NCI-H187 (cell line): ENCODE measurements at places on chromosomes 16 and 17.

DNA sequence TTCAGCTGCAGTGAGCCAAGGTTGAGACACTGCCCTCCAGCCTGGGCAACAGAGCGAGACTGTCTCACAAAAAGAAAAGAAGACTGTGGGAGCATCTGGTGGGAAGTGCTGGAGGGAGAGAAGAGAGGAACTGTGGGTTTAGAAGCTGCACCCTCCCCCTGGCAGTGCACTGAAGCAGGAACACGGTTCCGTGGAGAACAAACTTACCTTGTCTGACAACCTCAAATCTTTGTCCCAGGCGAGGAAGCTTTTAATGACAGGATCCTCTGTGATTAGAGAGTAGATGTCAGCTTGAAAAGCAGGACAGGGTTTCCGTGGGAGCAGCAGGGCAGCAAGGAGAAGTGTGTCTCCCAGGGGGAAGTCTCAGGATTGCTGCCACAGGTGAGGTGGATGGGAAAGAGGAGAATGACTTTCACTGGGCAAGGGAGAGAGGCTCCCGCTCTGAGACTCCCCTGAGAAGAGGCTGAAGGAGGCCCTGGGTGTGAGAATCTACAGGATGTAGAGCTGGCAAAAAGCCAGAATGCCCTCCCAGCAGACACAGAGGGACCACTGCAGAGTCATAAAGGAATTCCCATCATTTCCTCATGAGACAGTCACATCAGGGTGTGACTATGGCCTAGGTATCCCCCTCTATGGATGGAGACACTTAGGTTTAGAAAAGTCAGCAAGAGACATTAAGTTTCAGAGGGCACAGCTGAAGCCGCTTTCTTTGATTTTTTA, 22.9 kb downstream of the PRR11 start:
- no peak for DNase-seq

DNA sequence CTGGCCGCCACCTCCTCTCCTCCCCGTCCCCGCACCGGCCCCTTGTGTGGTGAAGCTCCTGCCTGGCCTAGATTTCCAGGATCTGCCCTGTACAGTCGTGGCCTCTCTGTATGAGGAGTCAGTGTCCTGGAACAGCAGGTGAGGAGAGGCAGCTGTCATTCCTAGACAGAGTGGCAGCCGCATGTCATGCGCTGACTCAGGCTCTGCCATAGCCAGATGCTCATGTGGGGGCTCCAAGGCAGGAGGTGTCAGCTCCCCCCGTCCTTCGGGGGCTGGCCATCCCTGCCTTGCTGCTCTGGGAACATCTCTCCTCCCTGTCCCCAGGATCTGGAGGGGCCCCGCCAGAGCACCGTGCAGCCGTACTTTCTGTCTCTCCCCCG, 60.4 kb downstream of the BAIAP2 start:
- DNase-seq = peak; percentile 73

DNA sequence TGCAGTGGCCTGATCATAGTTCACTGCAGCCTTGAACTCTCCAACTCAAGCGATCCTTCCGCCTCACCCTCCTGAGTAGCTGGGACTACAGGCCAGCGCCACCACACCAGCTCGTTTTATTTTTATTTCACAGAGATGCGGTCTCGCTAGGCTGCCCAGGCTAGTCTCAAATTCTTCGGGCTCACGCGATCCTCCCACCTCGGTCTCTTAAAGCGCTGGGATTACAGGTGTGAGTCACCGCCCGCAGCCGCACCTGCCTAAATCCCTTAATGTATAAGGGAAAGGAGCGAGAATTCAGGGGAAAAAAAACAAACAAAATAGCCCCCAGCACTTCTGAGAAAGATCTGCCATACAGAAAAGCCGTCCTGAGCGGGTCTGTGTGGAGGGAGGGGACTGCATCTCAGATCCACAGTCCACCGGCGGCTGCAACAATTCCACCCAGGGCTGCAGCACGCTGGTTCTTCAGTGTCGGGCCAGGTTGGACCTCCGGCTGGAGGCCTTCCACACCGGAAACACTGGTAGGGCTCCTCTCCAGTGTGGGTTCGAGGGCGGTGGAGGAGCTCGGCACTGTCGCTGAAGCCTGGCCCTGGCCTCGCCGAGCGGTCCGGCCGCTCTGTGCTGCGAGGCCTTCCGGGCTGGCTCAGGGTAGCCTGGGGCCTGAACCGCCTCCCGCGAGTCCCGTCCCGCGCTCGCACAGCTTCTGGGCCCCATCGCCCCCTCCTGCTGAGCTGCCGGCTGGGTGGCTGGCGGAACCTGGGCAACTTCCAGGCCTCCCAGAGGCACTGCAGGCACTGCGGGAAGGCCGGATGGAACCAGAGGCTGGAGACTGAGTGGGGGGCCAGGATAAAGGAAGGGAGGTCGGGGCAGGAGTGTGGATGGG, 7.0 kb downstream of the ZNF843 start:
- DNase-seq = no peak

DNA sequence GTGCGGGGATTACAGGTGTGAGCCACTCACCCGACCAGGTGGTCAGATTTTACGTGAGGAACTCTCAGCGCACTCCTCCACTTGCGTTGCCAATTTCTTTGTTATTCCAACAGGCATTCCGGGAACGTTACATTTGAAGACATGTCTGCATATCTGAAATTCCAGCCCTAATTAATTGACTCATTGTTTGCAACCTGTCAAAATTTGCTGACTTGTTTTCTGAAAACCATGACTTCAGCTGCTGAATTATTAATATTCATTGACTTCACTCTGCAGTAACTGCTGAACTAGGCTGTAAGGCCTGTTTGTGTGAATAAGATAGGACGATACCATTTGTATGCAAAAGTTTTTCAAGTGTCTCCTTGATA, 16.6 kb downstream of the G6PC1 start:
- no peak for DNase-seq

GRCh38 chr17:57853695-57854094, 3.9 kb upstream of the MRPS23 start:
- DNase-seq = no peak

GRCh38 chr17:42877037-42877436, 23.6 kb upstream of the G6PC1 start:
- DNase-seq = no peak

GRCh38 chr16:7843261-7843660, 510.6 kb downstream of the RBFOX1 start:
- DNase-seq = no peak

GRCh38 chr16:11312718-11313492, 31.8 kb upstream of the PRM1 start:
- DNase-seq = peak; percentile 40

DNA sequence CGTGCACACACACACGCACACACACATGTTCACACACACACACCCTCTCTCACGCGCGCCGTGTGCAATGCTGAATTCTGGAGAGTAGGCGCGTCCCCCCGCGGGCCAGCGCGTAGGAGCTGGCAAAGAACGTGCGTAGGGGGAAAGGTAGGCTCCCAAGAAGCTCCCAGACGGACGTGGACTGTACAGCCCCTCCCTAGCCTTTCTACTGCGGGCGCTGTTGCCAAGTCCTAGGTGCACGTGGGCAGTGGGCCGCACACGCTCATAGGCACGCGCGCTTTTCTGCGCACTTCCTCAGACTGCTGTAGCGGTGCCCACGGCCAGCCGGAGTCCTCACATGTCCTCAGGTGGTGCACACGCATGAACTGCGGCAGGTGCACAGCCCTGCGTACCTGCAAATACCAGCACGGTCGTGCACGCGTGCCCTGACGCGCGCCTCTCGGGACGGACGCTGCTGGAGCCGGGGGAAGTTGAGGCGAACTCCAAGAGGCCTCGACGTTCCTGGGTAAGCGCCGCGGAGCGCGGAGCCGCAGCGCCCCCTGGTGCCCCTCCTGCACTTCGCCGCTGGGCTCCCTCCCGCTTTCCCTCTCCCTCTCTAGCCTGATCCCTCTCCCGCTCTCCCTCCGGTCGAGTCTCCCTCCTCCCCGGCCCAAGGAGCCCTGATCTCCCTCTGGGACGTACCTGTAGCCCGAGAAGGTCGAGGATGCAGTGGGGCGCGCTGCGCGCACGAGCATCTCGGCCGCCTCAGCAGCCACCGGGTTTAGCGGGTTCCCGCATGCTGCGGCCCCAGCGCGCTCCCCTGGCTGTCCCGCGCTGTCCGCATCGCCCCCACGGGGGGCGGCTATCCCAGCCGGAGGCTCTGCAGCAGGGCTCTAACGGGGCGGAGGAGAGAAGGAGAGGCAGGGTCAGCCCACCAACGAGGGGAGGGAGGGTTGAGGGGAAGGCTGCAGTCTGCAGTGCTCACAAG, 749 bp downstream of the GRIN2A start:
- peak; percentile 7 for DNase-seq

- DNase-seq = no peak
Measured at GRCh38 chr17:50817838-50818237, 17.5 kb upstream of the WFIKKN2 start.

- DNase-seq = no peak
Measured at GRCh38 chr16:9099131-9099625, 7.7 kb downstream of the HAPSTR1 start.

- DNase-seq = no peak
Measured at GRCh38 chr17:28818819-28819221, 23.8 kb downstream of the FAM222B start.

DNA sequence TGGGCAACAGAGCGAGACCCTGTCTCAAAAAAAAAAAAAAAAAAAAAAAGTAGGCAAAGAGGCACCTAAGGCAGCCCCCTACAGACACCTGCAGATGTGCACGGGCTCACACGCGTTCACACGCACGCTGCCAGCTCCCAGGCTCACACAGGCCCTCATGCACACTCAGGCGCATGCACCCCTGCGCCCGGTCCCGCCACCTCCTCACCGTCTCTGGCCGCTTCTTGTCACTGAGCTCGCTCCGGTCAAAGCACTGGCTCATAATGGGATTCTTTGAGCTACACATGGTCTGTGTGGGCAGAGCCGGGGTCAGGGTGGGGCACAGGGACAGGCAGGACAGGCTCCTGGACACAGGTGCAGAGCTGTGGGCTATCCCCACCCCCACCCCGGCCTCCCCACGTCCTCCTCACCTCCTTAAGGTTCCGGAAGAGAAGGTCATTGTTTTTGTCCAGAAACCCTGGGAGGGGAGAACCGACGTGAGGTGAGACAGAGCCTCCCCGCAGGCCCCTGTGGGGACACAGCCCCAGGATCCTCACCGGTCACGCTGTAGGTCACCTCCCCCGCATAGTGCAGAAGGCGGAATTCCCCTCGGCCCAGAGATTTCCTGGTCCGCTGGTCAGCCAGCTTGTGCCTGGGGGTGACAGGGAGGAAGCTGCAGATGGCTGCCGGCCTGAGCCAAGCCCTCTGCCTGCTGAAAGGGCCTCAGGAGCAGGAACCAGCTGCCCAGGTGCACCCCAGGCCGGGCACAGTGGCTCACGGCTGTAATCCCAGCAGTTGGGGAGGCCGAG, 17.9 kb downstream of the MYO1C start:
- no peak for DNase-seq

DNA sequence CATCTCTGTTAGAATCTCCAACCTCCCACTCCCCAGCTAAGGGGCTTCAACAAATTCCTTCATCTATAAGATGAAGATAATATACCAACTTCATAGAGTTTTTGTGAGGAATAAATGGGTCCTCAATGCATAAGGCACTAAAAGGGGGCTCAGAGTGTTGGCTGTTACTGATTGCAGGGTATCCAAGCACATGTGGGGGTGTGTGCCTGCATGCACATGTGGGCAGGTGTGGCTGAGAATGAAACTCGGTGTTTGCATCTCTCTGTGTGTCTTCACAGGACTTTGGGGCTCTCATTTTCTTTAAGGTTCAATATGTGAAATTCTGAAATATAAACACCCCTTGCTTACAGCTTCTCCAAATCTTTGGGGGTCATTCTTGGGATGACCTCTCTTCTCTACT, 4.1 kb upstream of the PPP1R9B start:
- no peak for DNase-seq

GRCh38 chr16:22322741-22323140, 25.5 kb downstream of the POLR3E start:
- DNase-seq = no peak

DNA sequence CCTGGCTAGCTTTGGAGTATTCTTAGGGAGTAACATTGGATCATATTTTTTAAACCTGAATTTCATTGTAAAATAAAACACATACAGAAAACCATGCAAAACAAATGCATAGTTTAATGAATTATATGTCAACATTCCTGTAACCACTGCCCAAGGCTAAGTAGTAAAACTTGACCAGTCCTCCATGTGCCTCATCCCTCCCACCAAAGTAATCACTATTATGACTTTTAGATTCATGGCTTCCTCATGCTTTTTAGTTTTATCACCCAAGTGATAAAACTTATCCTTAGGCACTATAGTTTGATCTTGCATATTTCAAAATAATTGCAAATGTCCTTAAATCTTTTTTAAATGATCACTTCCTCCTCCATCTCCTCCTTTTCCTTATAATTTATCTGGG, 20.4 kb downstream of the PRKCA start:
- no peak for DNase-seq

GRCh38 chr17:60534613-60535157, 8.6 kb upstream of the APPBP2 start:
- no peak for DNase-seq

DNA sequence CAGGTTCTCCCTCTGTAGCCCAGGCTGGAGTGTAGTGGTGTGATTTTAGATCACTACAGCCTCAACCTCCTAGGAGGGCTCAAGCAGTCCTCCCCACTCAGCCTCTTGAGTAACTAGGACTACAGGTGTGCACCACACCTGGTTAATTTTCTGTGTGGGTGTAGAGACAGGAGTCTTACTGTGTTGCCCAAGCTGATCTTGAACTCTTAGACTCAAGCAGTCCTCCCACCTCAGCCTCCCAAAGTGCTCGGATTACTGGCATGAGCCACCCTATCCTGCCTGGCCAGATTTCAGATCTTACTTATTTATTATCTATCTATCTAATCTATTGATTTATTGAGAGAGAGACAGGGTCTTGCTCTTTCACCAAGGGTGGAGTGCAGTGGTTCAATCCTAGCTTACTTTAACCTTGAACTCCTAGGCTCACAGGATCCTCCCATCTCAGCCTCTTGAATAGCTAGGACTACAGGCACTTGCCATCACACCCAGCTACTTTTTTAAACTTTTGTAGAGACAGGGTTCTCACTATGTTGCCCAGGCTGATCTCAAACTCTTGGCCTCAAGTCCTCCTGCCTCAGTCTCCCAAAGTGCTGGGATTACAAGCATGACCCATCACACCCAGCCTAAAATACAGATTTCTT, 61.8 kb downstream of the TUBD1 start:
- DNase-seq = no peak

GRCh38 chr16:49827805-49828438, 28.0 kb downstream of the ZNF423 start:
- no peak for DNase-seq

DNA sequence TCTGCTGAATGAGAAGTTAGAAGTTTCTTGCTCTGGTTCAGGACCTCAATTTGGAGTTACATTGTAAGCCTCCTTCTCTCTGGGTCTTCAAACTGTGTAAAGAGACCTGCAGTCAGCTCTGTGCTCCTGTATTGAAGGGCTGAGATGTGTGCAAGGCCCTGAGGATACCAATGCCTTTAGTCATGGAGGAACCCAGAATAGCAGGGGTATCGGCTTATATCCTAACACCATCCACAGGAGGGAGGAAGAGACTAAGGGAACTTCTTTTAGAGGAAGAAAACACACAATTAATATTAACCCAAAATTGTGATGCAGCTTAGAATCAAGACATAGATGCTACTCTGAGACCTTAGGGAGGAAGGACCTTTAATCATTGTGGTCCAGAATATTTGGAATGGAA, 36.5 kb downstream of the GLP2R start:
- DNase-seq = no peak
